Activated CD4-positive, alpha-beta T cell treated with anti-CD3 and anti-CD28 coated beads for 24 hours (primary cell): ENCODE measurements at places on chromosomes 11 and 22.

GRCh38 chr11:131246663-131247062, 123.8 kb upstream of the NTM start:
- DNase-seq = peak; percentile 0

GRCh38 chr11:7484131-7484530, 1.2 kb upstream of the OLFML1 start:
- no peak for DNase-seq

- no peak for DNase-seq
These were observed 24.5 kb downstream of the RPUSD4 start for GRCh38 chr11:126186708-126187529.

DNA sequence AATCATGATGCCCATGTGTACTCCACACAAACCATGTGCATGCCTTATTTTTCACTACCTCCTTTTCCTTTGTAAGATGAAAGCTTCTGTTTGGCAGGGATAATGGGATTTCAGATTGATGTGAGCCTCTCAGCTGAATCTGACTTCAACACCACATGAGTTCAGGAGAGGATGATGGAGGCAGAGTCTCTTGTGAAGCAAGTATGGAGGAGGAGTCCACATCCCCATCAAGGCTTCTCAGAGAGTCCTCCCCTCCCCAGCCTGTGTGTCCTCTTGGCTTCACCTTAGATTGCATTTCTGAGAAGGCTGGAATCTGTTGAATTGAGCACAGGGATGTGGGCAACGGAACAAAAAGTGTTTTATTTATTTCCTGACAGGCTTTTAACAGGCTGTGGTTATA, 370.4 kb downstream of the FAT3 start:
- no peak for DNase-seq

DNA sequence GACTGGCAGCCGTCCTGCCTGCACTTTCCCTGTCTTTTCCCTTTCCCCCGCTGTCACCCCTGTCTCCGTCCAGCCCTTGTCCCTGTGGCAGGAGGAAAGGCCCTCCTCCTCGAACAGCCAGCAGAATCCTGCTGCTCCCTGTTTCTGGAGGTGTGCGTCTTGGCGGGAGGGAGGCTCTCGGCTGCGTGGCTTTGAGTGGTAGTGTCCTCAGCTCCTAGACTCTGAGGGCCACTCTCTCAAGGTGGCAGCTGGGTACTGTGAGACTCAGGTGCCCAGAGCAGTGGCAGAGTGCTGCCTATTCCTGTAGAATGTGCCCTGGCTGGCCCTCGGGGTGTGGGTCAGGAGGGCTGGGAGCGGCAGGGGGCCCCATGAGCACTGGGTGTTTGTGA, 9.1 kb upstream of the RANBP1 start:
- no peak for DNase-seq

DNA sequence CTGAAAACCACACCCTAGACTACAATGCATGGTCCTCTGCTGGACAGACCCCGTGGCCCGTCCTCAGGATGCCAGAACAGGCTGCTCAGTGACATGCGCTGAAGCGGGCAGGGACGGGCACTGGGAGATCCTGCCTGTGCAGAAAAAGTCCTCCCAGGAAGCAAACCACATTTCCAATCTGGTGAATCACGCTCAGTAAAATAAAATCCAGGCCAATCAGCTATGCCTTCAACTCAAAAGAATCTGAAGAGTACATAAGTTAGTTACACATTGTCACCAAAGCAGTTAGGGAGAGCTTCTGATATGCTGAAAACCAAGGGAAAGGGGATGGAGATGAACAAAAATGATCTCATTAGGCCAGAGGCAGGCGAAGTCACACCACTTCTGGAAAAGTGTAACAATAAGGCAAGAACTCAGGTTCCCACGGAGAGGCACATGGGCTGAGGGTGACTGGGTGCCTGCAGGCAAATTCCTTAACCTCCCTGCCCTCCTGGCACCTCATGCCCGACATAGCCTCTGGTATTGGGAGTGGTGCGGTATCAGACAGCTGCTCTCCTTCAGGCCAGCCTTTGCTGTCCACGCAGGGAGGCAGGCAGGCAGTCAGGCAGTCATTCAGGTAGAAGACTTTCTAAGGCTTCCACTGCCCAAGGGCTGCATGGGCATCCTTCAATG, 66.4 kb downstream of the APOL5 start:
- no peak for DNase-seq
